ENCODE measurements at places on chromosomes 5 and 9.
A peak's percentile ranks its signal among the peaks of the same experiment; 100 is the strongest.

DNA sequence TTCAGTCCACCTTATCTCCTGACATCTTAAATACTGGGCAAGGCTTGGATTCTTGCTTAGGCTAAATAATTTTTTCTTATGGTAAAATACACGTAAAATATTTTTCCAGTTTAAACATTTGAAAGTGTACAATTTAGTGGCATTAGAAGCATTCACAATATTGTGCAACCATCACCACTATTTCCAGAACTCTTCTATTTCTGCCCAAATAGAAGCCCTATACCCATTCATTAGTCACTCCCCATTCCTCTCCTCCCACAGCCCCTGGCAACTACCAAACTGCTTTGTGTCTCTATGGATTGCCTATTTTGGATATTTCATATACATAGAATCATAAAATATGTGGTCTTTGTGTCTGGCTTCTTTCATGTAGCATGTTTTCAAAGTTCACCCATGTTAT is 57.6 kb downstream of the IL31RA start:
- DNase-seq = no peak

GRCh38 chr9:12657233-12657632 is 36.0 kb upstream of the TYRP1 start:
- no peak for DNase-seq

GRCh38 chr9:113592876-113593575 is 129.5 kb downstream of the RGS3 start:
- no peak for DNase-seq

GRCh38 chr5:160420331-160420610 is 1.4 kb upstream of the PTTG1 start:
- no peak for DNase-seq

DNA sequence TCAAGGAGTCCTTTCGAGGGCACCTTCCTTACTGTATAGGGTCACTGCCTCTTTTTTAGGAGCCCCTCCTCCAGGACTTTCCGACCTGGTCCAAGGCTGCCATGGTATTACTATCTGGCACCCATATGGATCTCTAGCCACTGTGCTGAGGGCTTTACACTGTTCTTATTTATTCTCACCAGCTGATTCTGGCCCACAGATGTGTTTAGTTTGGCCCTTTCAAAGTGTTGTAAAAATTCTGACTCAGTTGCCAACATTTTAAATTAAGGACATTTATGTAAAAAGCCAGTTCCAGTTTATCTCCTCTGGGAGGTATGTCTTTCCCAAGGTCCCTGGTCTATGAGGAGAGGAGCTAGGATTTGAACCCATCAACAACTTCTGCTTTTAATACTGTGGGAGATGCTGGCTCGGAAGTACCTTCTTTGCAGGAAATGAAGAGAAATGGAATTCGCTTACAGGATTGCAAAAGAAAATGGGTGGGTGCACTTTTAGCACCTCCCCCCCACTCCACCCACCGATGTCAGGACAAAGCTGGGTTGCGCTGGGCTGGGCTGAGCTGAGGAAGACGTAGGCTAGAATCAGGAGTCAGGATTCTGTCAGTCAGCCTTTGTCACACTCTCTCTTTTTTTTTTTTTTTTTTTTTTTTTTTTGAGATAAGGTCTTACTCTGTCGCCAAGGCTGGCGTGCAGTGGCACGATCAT is 7.8 kb downstream of the JADE2 start:
- DNase-seq = no peak

DNA sequence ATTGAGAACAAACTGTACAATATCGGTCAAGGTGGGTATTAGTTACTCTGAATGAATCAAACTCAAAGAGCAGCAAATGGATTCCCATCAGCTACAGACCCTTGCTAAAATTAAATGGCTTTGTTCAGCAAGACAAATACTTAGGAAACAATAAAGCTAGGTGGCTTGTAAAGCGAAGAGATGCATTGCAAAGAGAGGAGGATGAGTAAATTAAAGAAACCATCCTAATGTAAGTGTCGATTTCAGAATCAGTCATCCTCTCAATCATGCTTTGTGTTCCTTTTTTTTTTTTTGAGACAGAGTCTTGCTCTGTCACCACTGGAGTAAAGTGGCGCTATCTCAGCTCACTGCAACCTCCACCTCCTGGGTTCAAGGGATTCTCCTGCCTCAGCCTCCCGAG is 359.2 kb upstream of the ZNF462 start:
- DNase-seq = no peak

- DNase-seq = no peak
These were observed 202.4 kb upstream of the ZNF618 start for GRCh38 chr9:113673726-113674125.

DNA sequence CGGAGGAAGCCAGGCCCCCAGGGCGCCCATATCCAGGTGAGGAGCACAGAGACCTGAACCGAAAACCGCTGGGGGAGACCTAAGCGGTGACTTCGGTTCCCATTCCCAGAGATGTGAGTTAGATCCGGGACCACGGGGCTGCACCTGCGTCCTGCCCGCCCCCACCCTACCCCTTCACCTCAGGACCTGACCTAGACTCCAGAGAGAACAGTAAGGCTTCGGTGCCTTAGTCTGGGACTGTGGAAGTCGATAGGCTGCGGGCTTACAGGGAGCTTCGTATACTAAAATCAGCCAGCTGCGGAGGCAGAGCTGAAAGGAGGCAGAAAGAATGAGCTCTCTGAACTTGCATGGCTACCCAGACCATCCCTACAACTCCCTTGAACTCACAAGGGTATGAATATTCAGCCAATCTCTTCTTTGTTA is 518 bp upstream of the FAM13B start:
- peak; percentile 36 for DNase-seq

GRCh38 chr5:87781976-87782375 is 369.2 kb upstream of the CCNH start:
- DNase-seq = no peak

DNA sequence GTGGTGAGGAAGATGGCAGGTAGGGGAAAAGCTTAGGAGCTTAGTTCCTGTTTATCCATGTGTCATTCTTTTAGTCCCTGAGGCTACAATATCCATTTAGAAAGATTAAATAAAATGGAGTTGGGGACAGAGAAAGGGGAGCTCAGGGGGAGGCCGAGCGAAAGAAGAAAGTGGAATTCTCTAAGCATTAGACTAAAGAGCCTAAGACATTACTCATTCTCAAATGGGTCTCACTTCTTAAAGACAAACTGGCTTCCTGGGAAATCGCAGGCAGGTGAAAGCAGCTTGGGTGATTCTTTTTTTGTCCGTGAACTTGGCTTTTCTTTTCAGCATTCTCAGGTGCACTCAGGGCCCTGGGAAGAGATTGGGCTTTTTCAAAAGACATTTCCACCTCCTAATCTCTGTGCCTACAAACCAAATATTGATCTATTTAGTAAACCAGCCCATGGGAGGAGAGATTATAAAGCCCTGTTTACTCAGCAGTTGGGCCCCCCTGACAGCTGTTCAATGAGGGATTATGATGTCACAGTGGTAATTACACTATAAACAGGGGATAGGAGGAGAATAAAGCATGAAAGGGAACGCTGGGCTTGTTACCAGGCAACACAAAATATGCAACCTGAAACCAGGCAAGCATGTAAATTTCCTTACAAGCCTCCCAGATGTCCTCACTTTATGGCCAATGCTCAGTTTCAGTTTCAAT is 584.0 kb downstream of the ACTL7B start:
- DNase-seq = no peak

GRCh38 chr9:70468291-70468690 is 53.8 kb upstream of the KLF9 start:
- no peak for DNase-seq

GRCh38 chr9:26746357-26747072 is 146.1 kb downstream of the CAAP1 start:
- no peak for DNase-seq

DNA sequence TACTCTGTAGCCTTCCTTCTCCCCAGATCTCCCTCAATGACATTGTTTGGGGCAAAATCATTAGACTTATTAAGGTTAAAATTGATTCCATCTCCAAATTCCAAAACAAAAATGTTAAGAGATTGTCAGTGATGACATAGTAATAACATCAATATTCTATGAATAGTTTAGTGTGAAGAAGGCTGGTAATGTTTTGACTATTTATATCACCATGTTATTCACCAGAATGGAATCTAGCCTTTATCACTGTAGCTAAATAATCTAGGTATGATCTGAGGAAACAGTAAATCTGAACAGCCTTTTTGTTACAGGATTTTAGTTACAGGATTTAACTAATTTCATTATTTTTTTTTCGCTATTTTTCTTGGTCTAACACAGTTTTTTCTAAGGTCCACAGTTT is 929 bp upstream of the PLPP6 start:
- no peak for DNase-seq

DNA sequence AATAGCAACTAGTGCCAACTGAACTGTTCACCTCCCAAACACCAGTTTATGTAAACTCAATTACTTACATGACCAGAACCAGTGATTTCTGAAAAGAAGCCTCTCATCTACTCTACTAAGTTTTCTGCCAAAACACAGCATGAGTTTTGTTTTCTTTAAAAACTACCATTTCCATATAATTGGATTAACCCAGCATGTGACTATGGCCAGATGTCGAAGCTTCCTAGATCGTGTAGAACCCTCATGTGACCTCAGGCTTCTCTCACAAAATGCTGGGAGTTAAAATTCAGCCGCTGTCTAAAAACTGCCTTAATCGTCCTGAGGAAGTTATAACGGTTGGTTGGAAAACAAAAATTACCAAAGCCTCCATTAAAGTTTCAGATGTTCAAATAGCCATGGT is 303.5 kb downstream of the IRX1 start:
- DNase-seq = no peak

GRCh38 chr5:119036101-119036762 is 34.7 kb upstream of the DMXL1 start:
- no peak for DNase-seq

DNA sequence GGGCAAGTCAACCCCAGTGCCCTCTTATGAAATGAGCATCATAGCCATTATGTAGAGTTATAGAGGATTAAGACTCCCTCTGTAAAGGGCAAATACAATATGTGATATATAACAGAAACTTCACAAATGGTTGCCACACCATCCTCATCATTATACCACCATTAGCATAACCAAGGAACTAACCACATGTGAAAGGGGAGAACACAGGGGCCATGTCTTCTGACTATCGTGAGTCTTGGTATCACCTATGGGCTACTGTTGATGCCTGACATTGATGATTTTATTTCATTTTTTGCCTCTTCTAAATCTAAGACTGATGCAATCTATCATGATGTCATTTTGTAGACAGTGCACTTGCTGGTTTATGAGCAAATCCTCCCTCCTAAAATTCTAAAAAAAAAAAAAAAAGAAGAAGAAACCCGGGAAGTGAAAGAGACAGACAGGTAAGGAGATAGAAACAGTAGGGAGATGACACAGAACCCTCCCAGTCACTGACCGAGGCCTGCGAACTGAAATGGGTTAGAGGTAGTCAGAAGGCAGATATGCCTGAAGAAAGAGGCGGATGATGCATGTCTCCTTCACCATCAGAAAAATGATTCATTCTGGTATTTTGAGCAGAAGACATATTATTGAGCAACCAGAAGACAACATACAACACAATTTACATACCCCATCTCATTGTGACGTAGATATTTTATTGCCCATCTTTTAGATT is 266.0 kb downstream of the DMAC1 start:
- no peak for DNase-seq

DNA sequence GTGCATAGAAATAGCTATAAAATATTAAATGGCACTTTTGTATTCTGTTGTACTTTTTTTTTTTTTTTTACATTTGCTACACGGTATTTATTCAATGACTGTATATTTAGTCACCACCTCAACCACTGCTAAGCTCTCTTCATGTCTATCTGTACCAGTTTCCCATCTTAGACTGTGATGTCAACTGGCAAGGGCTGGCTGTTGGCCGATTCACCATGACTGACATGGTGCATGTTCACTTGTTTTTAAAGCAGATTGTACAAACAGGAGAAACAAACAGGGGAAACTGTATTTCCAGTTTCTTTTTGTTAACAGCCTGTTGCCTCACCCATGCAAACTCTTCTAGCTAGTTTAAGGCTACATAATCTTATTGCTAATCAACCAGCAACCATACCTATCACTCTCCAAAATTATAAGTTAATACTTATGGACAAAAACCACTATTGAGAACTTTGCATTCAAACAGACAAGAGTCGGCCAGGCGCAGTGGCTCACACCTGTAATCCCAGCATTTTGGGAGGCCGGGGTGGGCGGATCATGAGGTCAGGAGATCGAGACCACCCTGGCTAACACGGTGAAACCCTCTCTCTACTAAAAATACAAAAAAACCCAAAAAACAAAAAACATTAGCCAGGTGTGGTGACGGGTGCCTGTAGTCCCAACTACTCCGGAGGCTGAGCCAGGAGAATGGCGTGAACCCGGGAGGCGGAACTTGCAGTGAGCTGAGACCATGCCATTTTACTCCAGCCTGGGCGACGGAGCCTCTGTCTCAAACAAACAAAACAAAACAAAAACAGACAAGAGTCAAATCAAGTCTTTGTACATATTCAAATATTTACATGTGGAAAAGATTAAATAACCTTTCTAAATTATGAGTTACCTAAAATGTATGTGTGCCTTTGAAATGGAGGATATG is 13.2 kb downstream of the ZFAND5 start:
- DNase-seq = no peak

- no peak for DNase-seq
These were observed 198.6 kb downstream of the GADD45G start for GRCh38 chr9:89803403-89803802.

DNA sequence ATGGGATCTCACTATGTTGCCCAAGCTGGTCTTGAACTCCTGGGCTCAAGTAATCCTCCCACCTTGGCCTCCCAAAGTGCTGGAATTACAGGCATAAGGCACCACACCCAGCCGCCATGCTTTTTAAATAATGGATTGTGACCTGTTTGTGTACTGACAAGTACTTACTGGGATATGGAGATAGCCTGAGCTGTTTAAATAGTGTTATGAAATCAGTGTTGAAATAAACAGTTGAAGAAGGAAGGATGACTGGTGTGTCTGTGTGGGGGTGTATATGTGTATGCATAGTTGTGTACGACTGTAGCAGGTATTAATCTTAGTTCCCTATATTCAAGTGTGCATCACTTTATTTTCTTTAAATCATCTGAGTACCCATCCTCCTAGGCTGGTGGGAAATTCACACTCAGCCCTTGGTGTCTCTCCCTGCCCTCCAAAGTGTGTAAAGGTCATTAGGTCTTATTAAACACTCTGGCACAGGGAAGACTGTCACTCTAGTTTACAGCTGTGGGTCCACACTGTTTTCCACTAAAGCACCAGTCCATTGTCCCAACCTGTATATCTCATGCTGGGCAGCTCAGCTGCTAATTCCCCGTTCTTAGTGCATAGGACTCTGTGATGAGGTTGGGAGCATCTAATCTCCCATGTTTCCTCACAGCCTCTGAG is 91.0 kb downstream of the SNX18 start:
- DNase-seq = no peak

- no peak for DNase-seq
These were observed 109.3 kb downstream of the UGCG start for GRCh38 chr9:112005939-112006338.

- DNase-seq = no peak
These were observed 28.8 kb downstream of the SLC46A2 start for GRCh38 chr9:112861638-112862555.

- DNase-seq = no peak
These were observed 57.8 kb downstream of the TTC39B start for GRCh38 chr9:15249042-15249818.

Measured in thymus (tissue), 14 donors.